Esophagus squamous epithelium (tissue), 5 donors: ENCODE measurements at places on chromosomes 7 and 10. TPM values are rescaled to one million over a fixed set of nuclear protein-coding genes. Genes with fewer than 3 reads are reported as not detected.

GRCh38 chr7:151198945-151199848 is 11.1 kb downstream of the H2BK1 start:
- DNase-seq, result no peak

- no peak for DNase-seq
Measured at GRCh38 chr7:12553416-12553815, 17.1 kb upstream of the SCIN start.

- no peak for DNase-seq
Measured at GRCh38 chr10:113386005-113386404, 166.8 kb upstream of the HABP2 start.

DNA sequence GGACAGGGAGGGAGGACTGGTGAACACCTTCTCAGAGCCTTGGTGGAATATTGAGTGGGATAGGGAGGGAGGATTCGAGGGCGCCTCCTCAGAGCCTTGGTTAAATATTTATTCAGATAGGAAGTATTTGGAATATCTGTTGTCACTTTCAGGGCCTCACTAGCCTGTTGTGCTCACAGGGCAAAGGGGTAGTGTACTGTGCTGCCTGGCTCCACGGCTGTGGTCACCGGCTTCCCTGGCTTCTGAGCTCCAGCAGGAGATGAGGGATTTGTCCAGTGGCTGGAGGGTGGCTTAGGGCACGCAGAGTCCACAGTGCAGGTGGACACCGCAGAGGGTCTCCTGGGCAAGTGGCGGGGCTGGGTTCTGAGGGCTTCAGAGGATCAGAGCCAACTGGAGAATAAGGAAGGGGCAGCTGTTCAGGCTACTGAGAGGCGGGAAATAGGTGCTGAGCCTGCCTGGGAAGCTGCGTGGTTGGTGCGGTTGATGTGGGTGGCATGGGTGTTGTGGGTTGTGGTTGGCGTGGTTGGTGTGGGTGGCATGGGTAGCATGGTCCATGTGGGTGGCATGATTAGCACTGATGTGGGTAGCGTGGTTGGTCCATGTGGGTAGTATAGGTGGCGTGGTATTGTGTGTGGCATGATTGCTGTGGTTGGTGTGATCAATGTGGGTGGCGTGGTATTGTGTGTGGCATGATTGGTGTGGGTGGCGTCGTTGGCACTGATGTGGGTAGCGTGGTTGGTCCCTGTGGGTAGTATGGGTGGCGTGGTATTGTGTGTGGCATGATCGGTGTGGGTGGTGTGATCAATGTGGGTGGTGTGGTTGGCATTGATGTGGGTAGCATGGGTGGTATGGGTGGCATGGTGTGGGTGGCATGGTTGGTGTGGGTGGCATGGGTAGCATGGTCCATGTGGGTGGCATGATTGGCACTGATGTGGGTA is 16.7 kb downstream of the INPP5A start:
- no peak for DNase-seq

DNA sequence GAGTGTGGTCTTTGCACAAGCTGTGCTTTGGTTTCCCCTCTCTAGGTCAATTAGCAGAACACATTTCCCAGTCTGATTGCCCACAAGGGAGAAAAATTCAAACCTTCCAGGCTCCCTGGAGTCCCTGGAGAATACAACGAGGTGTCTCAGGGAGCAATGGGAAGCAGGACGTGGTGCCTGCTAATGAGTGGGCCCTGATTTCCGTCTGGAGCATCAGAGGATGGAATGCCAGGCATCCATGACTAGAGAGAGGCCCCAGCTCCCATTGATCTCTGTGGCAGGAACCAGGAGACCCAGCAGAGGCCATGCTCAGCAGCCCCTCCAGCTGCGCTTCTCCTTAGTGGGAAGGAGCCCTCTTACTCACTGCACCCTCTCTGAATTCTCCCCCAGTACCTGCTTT is 33.2 kb upstream of the TLX1 start:
- DNase-seq, result no peak

GRCh38 chr10:75682649-75683557 is 251.5 kb downstream of the LRMDA start:
- DNase-seq, result no peak

DNA sequence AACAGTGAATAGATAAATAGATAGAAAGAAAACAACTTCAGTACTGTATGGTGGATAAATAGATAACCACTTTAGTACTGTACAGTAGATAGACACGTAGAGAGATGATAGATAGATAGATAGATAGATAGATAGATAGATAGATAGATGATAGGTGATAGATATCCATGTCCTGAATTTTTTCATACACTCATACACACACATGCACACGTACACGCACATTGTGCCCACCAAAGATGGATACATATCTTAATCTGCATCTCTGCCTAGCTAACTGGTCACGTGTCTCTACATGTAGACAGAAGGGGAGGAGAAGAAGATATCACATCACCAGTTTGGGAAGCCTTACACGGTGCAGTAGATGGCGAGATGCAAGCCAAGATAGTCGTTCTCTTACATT is 99.2 kb downstream of the ARID5B start:
- no peak for DNase-seq

- DNase-seq, result no peak
Measured at GRCh38 chr10:26983156-26983555, 117.1 kb downstream of the ANKRD26 start.

DNA sequence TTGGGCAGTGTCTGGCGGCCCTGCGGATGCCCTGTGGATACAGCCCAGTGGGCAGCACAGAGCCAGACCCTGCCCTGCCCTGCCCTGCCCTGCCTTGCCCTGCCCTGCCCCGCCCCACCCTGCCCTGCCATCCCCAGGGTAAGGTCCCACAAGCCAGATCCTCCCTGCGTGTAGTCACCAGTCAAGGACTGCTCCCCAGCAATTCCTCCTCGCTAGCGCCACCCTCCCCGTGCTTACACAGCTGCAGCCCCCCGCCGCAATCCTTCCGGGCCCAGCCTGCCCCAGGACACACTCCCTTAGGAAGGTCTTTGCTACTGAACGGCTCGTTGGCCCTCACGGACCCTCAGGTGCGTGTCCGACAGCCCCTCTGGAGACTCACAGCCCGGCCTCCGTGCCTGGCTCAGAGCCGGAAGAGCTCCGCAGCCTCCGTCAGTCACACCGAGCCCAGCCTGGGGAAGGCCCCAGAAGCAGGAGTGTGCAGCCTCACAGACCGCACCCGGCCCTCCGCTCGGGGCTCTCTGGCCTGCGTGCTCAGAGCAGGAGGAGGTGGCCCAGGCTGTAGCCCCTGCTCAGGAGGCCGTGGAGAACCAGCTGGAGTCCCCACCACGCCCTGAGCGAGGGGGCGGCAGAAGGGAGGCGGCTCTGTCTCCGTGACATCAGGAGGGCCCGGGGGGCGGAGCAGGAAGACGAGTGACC is 68.3 kb downstream of the PWWP2B start:
- DNase-seq, result no peak

DNA sequence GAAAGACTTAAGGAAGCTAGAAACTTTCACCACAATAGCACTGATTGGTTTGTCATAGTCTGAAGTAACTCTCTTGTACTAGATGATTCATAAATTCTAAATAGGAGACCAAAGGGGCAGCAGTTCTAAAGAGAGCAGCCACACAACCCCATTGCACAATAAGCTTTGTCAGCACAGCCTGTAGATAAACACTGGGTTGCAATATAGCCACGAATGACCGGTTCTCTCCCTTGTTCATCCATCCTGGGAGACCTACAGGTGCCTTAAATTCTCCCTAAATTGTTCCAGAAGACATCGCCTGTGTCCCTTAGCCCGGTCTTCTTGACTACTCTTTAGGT is 167.0 kb downstream of the SNX13 start:
- DNase-seq, result no peak

GRCh38 chr7:87140271-87140748 is 11.9 kb upstream of the DMTF1 start:
- DNase-seq, result no peak

GRCh38 chr7:35596061-35596460 is 98.9 kb downstream of the HERPUD2 start:
- no peak for DNase-seq

GRCh38 chr7:3408814-3409595 is 108.0 kb downstream of the SDK1 start:
- DNase-seq, result no peak

GRCh38 chr7:133022661-133023060 is 59.2 kb downstream of the CHCHD3 start:
- no peak for DNase-seq

- DNase-seq, result no peak
Measured at GRCh38 chr7:3432911-3433310, 131.9 kb downstream of the SDK1 start.

Gene CYP26C1
- 0.34 TPM for total RNA-seq

Gene PRR15
- 1.3 TPM for total RNA-seq

Gene APBB1IP
- 1.8 TPM for total RNA-seq

Gene CTAGE4
- 5.0 TPM for total RNA-seq

Gene SLC13A1
- not detected for total RNA-seq

Gene MUC12
- 0.11 TPM for total RNA-seq

Gene OR2A5
- total RNA-seq, result not detected

Gene ADARB2
- total RNA-seq, result 3.5 TPM

Gene CALML3
- 402 TPM for total RNA-seq

Gene ABCF2
- total RNA-seq, result 44.7 TPM

Gene PPP1R9A
- total RNA-seq, result 0.04 TPM

Gene VWDE
- total RNA-seq, result 0.87 TPM

Gene FAM241B
- total RNA-seq, result 1.2 TPM

Gene SPDYE11
- not detected for total RNA-seq
